ENCODE measurements at places on chromosomes 2 and 18.

DNA sequence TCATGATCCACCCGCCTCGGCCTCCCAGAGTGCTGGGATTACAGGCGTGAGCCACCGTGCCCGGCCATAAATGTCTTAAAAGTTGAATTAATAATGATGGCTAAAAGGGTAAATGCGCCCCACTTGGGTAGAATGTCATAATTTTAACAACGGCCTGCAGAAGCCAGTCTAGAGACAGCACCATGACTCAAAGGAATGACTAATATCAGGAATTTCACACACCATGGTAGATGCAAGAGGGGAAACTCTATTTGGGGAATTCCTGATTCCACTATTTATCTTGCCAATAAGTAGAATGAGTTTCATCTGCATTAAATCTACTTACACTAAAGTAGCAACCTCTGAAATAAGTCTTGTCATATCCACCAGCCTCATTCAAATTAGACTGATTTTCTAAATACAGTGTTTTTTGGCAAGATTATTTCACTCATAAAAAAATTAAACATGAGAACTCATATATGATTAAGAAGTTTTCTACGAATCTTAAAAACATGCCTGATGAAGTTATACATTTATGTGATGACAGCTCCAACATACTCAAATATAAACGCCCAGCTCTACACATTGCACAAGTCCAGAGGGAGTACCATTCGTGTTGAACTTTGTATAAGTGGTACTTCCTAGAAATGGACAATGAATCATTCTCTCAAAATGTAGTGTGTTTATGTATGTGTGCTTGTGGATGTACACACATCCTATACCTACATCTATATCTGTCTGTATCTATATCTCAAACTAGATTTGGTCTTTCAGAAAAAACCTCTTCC is 309.7 kb downstream of the IRS1 start:
- no peak for DNase-seq

- DNase-seq = no peak
Observed at GRCh38 chr2:232457121-232458011, 1.4 kb downstream of the ALPI start.

GRCh38 chr2:161975062-161975812 is 98.8 kb downstream of the DPP4 start:
- no peak for DNase-seq

DNA sequence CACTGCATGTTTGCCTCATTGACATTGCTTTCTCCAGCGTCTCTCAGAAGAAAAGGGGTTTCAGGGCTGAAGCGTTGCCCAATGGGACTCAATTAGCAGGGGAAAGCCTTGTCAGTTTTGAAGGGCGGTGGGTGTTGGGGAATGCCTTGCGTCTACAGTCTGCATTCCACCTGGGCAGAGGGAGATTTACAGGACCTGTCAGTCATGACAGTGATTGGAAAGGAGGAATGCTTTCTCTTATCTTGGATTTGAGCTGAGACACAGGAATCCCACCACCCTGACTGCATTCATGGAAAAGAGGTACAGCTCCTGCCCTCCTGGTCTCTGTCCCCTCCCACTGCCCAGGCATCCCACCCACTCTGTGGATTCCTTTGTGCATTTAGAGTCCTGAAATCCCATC is 123.9 kb downstream of the ACKR3 start:
- DNase-seq = no peak

GRCh38 chr2:235983016-235983415 is 185.2 kb downstream of the GBX2 start:
- DNase-seq = no peak

- no peak for DNase-seq
Observed at GRCh38 chr2:57080035-57080434, 896.2 kb downstream of the CCDC85A start.

GRCh38 chr2:136253288-136254004 is 135.5 kb upstream of the CXCR4 start:
- DNase-seq = no peak

DNA sequence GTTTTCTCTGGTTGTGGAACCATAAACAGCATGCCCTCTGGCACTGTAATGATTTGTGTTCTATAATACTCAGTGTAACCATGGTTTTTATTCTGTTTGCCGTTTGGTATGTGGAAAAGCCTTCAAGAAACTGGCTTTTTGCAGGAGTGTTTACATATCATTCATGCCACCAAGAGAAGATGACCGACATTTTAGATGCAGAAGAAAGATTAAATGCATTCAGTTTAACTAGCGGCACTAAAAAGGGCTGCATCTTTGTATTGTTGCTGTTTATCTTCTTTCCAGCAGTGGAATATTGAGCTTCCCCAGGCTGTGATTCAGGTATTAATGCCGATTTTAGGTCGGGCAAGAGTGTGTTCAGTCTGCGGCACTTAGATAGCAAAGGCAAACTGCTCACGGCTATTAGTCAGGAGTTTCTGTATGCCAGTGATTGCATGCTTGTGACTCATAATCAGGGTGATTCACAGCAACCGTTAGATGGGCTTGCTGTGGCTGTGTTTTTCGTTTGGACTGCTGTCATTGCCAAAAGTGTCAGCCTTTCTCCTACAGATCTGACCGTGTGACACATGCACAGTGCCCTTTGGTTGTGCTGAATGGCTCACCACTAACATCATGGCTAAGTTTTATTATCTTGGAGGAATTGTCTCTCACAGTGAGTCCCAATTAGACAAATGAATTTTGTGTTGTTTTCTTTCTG is 479.7 kb downstream of the PARD3B start:
- peak; percentile 66 for DNase-seq

DNA sequence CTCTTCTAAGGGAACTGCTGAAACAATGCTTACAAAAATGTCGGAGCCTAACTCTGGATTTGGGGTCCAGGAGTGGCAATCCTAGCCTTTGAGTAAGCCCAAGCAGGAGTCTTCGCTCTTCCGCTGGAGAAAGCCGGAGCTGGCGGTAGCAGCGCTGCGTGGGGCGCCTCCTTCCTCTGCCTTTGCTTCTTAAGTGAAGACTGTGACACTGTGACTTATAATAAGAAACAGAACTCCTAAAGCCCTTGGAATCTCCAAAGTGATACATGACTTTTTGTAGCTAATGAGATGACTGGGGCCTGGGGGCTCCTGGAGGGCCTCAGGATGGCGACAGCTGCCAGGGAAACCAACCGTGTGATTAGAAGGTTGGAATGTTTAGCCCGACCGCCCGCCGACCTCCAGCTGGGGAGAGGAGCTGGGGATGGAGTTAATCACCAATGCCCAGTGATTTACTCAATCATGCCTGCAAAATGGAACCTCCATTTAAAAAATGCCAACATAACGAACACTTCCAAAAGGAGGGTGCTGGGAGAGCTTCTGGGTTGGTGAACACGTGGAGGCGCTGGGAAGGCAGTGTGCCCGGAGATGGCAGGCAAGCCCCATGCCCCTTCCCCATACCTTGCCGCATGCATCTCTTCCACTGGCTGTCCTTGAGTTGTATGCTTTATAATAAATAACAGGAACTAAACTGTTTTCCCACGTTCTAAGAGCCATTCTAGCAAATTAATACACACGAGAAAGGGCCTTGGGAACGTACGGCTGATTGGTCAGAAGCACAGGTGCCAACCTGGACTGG is 29.0 kb upstream of the MAL start:
- DNase-seq = no peak

DNA sequence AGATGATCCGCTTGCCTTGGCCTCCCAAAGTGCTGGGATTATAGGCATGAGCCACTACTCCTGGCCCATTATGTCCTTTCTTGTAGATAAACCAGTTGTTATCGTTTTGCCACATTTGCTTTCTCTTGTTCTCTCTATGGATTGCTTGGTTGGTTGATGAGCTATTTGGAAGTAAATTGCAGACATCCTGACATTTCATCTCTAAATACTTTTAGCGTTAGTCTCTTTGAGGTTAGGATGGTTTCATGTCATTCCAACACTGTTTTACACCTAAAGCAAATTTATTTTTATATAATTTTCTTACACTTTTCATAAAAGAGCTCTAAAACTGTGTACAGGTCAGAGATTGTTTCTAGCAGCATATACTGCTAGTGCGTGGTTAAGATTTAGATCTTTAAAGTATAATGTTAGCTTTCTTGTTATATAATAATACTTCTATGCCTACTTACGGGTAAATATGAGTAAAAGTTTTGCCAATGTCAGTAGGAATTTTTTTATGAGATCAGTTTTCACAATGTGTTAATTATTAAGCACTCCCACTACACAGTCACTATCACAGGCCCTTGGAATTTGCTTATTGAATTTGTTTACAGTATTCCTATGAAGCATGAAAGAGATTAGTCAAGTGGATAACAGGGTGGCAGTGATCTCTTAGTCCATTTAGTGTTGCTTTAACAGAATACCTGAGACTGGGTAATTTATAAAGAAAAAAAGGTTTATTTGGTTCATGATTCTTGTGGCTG is 10.3 kb downstream of the POLI start:
- no peak for DNase-seq
